ENCODE measurements at places on chromosomes 1 and 21. TPM values are rescaled to one million over a fixed set of nuclear protein-coding genes. Genes with fewer than 3 reads are reported as not detected.

GRCh38 chr1:238029126-238029525 is 138.4 kb upstream of the ZP4 start:
- DNase-seq, result no peak

- no peak for DNase-seq
These were observed 4.5 kb upstream of the DDX59 start for GRCh38 chr1:200673952-200674823.

DNA sequence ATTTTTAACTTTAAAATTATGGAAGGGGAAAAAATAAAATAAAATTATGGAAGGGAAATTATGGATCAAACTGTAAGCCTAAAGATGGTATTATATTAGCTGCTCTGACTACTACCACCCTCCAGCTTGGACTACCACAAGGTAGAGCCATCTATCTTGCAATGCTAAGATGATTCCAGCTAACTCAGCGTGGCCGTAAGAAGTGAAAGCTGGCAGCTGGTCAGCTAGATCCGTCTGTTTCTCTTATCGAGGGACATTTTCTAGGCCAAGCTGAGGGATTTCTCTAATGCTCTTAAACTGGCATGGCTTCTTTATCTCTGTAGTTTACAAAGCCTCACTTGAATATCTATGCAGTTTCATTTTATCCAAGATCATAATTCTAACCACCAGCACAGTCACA is 31.5 kb downstream of the LYST start:
- no peak for DNase-seq

- no peak for DNase-seq
These were observed 125.7 kb downstream of the FMN2 start for GRCh38 chr1:240217403-240217802.

DNA sequence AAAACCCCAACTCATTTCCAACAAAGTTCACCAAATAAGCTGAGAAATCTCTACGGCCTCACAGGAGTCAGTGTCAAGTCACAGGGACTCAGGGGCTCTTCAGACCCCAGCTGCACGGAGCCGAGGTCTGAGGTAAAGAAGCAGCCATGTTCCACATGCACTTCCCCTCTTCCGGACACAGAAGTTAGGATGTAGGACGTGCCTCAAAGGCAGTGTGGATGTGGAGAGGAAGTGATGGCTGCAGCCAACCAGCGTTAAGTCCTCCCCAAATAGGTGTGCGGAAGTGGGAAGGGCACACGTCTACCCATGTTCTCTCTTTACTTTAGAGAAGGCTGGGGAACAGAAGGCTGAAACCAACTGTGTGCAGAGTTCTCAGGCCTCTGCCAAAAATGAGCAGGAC is 14.6 kb upstream of the NCF2 start:
- no peak for DNase-seq

GRCh38 chr1:40954626-40955025 is 24.9 kb upstream of the CTPS1 start:
- no peak for DNase-seq

DNA sequence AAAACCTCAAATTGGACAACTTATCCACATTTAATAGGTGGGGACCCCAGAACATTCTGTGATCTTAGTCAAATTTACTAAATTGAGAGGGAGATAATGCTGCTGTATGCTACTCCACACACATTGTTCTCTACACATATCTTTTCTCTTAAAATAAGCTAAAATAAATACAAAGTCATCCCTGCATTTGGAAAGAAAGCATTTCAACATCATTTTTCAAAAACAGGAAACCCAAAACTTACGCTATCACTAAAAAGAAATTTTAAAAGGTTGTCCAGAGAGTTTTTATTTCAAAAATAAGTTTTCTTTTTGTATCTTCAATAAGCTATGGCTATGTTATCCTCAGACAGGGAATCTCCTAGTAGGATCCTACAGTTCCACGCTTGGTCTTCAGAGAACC is 19.5 kb upstream of the OR6N2 start:
- no peak for DNase-seq

- peak; percentile 81 for DNase-seq
These were observed 9.5 kb upstream of the KCNA2 start for GRCh38 chr1:110615548-110616130.

Gene CNR2
- total RNA-seq, result not detected

Gene LGR6
- total RNA-seq, result 4.4 TPM

Gene AMPD1
- not detected for total RNA-seq

Measured in lower leg skin (tissue), 4 donors.